ENCODE measurements at places on chromosomes 11 and 22. TPM values are rescaled to one million over a fixed set of nuclear protein-coding genes. Genes with fewer than 3 reads are reported as not detected.

- DNase-seq, result no peak
Measured at GRCh38 chr22:26927821-26928220, 270.4 kb downstream of the MIAT start.

GRCh38 chr11:115874843-115875242, 370.6 kb upstream of the CADM1 start:
- DNase-seq, result no peak

DNA sequence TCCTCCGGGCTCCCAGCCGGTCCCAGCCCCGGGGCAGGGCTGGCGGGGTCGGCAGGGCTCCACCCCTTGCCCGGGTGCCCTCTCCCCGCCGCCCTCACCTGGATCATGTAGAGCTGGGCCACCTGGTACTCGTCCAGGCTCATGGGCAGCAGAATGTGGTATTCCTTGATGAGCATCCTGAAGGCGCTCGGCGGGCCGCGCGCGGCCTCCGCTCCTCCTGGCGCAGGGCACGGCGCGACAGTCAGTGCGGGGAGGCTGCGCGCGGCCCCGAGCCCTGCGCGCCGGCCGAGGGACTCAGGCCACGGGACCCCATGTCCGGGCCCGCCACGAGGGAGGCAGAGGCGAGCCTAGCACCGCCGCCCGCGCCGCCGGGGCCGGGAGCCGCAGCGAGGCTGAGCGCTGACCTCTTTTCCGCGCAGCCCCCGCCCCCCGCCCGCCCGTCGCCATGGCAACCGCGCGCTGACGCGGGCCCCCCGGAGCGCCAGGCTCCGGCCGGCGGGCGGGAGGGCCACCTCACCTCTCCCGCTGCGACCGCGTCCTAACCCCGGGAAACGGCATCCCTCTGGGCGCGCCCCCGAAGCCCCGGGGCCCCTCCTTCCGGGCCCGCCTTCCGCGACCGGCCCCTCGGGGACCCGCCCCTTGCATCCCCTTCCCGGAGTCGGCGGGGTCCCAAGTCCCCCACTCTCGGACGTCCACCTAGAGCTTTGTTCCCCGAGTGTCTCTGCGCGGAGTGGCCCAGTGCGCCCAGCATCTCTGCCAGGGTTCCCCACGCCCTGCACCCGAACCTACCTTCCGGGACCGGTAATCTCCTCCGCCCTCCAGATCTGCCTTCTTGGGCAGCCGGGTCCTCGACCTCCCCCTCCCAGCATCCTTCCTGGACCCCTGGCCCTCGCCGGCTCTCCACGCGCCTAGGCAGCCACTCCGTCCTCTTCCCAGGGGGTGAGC, 886 bp downstream of the PITPNM1 start:
- DNase-seq, result peak; percentile 8

DNA sequence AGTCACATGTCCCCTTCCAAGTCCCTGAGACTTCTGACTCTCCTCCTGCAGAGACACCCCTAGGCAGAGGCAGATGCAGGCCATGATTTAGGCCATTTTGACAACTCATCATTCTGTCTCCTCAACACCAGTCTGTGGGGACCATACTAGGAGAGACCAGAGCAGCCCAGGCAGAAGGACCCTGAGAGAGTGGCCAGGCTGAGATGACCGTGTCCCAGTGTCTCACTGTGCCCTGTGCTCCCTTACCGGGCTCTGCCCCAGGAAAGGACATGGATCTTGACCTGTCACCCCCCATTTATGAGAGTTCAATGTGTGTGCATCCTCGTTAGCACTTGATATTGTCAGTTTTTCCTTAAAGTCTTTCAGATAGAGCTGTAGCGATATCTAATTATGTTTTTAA, 52.4 kb upstream of the IGLL5 start:
- DNase-seq, result no peak

DNA sequence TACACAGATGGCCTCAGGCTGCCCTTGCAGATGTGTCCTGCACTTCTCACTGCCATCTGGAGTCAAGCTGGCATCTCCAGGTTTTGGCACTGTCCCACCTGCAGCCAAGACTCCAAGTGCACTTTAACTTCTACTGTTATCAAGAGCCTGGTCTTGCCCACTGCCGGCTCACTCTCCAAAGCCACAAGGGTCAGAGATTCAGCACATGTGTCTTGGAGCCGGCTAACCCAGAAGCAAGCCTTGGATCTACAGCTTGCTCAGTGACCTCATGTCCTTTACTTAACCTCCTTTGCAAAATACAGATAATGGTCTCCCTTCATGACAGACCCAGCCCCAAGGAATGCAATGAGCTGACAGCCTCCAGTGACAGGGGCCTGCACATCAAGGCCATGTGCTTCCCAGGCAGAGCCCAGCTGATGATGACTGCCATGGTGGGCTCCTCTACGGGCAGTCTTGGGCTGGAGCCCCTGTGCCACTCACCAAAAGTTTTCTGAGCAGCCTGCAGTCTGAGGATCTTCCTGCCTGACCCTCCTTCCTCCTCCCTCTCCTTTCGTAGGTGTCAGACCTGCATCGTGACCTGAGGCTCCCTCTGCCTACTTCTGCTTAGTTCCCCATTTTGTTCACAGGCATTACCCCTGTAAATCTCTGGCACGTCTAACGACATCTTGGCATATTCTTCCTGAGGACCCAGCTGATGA, 9.0 kb downstream of the TP53AIP1 start:
- no peak for DNase-seq

- no peak for DNase-seq
Measured at GRCh38 chr11:16013242-16013641, 343.1 kb downstream of the SOX6 start.

GRCh38 chr11:15519124-15519791, 404.5 kb downstream of the INSC start:
- DNase-seq, result no peak

DNA sequence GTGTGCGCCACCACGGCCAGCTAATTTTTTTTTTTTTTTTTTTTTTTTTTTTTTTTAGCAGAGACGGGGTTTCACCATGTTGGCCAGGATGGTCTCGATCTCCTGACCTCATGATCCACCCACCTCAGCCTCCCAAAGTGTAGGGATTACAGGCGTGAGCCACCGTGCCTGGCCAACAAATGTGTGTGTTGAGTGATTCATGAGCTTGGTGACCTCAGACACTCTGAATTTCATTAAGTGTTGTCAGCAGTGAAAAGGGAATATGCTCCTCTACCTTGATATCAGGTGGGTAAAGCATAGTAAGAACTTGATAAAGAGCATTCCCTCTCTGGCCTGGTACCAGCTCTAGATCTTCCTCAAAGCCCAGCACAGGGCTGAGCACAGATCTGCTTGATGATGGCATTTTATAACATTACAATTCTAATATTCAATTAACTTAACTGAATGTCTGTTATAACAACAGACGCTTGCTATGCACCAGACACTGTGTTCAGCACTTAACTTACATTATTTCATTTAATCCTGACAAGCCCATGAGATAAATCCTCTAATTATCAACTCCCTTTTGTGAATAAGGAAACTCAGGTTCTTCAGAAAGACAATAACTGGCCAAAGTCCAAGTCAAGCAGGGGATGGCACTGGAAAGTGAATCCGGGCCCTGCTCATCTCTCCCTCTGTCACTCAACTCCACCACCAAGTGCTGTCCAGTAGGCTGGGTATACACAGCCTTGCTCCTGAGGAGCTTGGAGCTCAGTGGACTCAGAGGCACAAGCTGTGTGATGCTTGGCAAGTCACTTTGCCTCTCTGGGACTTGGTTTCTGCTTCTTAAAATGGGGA, 13.0 kb downstream of the TBC1D10A start:
- DNase-seq, result no peak

DNA sequence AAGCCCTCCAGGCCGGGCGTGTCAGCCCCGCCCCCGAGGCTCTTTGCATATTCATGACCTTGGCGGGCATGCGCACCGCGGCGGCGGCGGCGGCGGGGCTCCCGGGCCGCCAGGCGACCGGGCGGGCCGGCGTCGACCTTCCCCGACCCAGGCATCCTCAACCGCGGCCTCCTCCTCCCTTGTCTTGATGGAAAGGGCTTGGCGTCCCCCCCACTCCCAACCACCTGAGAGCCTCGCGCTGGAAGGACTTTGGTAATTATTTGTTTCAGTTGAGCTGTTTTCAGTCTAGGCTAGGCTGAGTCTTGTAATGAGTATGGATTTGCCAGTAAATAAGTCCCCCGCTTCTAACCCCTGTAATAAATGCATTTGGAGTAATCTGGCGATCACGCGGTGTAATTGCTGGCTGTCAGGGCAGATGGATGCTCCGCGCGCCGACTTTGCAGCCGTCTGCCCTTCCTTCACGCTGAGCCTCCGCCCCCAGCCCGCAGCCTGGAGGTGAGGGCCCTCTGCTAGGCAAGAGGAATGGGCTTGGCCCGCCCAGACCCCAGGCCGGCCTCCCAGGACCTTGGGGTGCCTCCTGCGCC, 25.2 kb downstream of the FLRT1 start:
- no peak for DNase-seq

DNA sequence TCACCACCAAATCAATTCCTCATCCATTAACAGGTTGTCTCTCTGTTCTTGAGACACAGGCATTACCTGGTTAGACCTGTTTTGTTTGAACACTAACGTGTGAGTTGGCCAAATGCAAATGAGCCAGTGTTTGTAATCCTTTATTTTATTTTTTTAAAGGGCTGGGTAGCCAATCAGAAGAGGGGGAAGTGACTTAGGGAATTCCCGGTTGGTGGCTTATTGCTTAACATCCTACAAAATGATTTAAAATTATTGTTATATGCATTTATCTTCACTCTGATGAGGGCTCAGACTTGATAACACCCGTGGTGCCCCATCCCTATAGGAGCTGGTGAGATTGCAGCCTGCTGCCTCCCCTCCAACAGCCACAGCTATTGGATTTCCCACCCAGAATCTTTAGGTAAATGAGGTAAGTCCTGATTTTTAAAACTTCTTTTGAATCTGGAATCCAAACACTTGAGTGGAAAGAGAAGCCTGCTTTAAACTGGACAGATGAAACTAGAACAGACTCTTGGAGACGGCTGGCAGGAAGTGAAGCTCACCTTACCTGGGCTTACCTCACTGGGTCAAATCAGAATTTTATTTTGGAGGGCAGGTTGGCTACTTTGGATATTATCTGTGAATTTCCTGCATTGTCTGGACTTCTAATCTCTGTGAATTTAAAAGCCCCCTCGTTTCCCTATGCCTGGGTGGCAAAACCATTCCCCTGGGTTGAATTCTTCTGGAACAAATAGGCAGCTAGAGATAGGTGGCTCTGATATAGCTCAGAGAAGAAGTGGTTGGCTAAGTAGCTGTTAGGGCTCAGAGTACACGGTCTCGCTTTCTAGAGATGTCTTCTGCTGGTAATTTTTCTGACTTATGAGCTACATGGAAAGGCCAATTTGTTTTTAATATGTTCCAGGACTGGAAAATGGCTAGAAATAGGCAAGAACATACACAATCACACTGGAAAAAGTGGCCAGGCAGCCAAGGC, at the start of gene EHF:
Gene EHF (plus strand): TSS at position 274 of the 973 bp plus-strand sequence. CDS start 21,538 bp downstream, outside the sequence.
- DNase-seq, result no peak

DNA sequence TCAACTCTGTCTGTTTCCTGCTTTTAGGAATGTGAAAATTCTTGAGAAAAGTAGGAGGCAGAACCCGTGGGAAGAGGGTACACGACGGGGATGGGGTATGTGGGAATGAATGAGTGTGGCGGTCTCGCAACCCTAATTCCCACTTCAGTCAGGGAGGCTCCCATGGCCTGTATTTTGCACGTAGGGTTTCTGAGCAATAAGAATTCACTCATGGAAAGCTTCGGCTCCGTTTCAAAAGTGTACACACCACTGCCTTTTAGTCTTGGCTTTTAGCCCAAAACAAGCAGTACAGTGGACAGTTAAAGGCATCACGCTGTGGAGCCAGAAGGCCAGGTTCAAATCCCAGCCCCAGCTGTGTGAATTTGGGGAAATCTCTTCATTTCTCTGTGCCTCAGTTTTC, 116.7 kb downstream of the MN1 start:
- DNase-seq, result no peak

- DNase-seq, result no peak
Measured at GRCh38 chr11:13448876-13449275, 14.1 kb downstream of the BTBD10 start.

DNA sequence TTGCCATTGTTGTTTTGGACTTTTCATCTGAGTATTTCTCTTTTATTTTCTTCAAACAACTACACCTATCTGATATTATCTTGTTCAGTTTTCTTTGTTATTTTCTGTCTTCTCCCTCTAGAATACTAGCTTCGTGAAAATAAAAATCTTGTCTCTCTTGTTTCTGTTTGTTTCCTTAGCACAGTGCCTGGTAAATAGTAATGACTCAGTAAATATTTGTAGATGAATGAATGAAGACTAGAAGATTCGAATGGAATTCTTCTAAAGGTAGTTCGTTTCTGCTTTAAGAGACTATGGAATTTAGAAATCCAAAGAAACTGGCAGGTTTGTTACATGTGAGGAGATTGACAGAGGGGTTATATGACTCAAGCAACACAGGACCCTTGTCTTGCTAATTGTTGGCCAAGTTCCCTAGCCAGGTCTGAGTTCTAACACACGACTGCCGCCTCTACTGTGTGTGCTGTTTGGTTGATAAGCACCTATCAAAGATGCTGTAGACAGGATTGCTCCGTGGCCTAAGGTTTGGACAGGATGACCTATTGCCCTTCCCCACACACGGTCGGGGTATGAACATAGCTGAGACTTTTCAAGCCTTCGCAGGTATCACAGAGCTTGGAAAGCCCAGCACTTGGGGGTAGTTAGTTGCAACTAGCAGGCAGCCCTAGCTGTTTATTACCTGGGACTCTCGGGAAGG, 831 bp upstream of the TMEM135 start:
- no peak for DNase-seq

DNA sequence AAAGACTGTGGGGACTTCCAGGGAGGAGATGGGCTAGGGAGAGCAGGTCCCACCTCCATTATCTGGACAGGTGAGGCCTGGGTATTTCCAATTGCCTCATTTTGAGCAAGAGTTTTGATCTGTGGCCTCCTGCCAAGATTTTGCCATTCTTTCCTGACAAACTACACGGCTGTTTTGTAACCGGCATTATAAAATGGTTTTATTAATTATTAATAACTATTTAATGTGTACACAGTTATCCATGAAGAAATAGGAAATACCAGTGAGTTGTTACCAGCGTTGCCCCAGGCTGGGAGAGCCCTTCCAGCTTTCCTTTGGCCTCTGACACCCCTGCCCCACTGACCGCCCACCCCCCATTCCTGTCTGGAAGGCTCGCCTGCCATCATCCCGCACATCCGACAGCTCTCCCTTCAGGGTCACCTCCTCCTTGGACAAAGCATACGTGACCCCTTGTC, 14.9 kb upstream of the SEC14L3 start:
- no peak for DNase-seq

- peak; percentile 98 for DNase-seq
Measured at GRCh38 chr11:91081440-91082043, 858.7 kb upstream of the CHORDC1 start.

DNA sequence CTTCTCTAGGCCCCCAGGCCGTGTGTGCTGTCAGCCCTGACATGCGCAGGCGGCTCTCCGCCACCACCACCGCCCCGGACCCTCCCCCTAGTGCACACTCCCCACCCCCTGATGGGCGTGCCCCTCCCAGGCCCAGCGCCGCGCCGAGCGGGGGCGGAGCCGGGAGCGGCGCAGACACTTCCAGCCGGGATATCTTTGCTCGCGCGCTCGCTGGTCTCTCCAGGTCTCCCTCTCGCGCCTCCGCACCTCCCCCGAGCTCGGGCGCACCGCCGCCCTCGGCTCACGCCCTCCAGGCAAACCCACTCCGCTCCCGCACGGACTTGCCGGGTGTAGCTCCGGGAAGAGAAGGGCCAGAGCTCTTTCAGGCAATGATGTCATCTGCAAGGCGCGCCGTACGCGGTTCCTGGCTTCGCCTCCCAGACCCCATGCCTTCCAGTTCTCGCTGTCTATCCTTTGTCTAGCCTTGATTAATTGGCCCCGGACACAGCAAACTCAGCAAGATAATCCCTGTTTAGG, at the start of gene SCN3B:
Gene SCN3B (minus strand): TSS at position 59 of the 516 bp plus-strand sequence. CDS start 823 bp downstream, outside the sequence.
- DNase-seq, result peak; percentile 8

The MS4A12 gene
- total RNA-seq, result 1.4 TPM

- no peak for DNase-seq
Measured at GRCh38 chr22:48576333-48577013, 1251.2 kb downstream of the BRD1 start.

The ISX gene
- total RNA-seq, result not detected

The MRGPRE gene
- total RNA-seq, result not detected
